ENCODE measurements at places on chromosomes 5 and 9. TPM values are rescaled to one million over a fixed set of nuclear protein-coding genes. Genes with fewer than 3 reads are reported as not detected.

The SCAI gene
- 13.1 TPM for polyA plus RNA-seq

The CAMSAP1 gene
- 8.2 TPM for polyA plus RNA-seq

The KLF9 gene
- polyA plus RNA-seq, result 0.58 TPM

DNA sequence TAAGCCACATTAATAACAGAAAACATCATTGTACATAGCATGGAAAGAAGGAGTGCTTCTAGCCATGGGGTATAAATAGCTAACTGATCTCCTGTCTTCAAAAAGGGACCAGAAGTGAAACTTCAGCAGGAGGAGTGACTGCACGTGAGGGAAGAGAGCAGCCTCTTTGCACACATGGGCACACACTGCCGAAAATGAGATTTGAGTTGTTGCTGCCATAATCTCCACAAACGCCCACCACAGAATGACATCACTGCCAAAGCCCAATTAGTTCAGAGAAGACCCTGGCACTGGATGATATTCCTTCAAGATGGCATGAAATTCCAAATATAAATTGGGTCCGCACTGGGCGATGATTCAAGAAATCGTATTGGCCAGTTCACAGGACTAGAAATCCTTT is 238.9 kb upstream of the NR4A3 start:
- H3K4me1 ChIP-seq, result no peaks in the 10 kb centered on the region
- no peaks in the 10 kb centered on the region for H3K36me3 ChIP-seq
- no peak overlapping the region for H3K27ac ChIP-seq
- no peak overlapping the region for H3K4me3 ChIP-seq
- no peaks in the 10 kb centered on the region for H3K27me3 ChIP-seq
- no peak for DNase-seq

DNA sequence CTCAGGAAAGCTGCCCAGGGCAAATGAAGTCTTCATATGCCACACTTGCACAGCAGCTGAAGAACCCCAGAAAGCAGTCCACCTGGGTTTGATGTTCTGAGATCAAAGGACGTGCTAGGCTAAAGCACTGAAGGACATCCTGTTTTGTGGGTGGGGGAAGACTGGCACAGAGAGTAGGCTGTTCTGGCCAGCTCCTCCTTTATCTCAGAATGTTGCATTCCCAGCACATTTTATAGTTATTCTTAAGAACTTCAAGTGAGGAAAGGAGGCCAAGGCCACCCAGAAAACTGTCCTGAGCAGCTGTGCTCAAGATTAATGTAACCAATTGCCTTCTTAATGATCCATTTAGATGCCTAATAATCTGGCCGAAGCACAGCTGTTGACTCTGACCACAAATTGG is 10.9 kb downstream of the SHOC1 start:
- no peaks in the 10 kb centered on the region for H3K36me3 ChIP-seq
- DNase-seq, result no peak
- no peak overlapping the region for H3K4me3 ChIP-seq
- no peak overlapping the region for H3K27ac ChIP-seq
- H3K4me1 ChIP-seq, result no peaks in the 10 kb centered on the region
- no peaks in the 10 kb centered on the region for H3K27me3 ChIP-seq

DNA sequence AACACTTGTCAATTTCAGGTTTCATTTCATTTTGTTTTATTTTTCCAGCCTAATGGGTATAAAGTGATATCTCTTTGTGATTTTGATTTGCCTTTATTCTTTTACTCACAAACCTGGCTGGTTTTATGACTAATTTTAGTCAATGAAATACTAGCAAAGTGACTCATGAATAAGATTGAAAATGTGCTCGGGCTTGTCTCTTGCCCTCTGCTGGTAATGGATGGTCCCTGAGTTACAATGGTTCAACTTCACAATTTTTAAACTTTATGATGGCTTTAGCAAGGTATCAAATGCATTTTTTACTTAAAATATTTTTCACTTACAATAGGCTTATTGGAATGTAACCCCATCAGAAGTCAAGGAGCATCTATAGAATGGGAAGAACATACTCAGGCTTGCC is 431.4 kb upstream of the CCNG1 start:
- H3K27me3 ChIP-seq, result no peaks in the 10 kb centered on the region
- H3K4me1 ChIP-seq, result no peaks in the 10 kb centered on the region
- no peaks in the 10 kb centered on the region for H3K36me3 ChIP-seq
- H3K4me3 ChIP-seq, result no peak overlapping the region
- no peak overlapping the region for H3K27ac ChIP-seq

- no peak for DNase-seq
- no peaks in the 10 kb centered on the region for H3K27me3 ChIP-seq
- H3K36me3 ChIP-seq, result no peaks in the 10 kb centered on the region
- H3K27ac ChIP-seq, result no peak overlapping the region
- no peaks in the 10 kb centered on the region for H3K4me1 ChIP-seq
These were observed 369.3 kb downstream of the BNC2 start for GRCh38 chr9:16501141-16501540.

DNA sequence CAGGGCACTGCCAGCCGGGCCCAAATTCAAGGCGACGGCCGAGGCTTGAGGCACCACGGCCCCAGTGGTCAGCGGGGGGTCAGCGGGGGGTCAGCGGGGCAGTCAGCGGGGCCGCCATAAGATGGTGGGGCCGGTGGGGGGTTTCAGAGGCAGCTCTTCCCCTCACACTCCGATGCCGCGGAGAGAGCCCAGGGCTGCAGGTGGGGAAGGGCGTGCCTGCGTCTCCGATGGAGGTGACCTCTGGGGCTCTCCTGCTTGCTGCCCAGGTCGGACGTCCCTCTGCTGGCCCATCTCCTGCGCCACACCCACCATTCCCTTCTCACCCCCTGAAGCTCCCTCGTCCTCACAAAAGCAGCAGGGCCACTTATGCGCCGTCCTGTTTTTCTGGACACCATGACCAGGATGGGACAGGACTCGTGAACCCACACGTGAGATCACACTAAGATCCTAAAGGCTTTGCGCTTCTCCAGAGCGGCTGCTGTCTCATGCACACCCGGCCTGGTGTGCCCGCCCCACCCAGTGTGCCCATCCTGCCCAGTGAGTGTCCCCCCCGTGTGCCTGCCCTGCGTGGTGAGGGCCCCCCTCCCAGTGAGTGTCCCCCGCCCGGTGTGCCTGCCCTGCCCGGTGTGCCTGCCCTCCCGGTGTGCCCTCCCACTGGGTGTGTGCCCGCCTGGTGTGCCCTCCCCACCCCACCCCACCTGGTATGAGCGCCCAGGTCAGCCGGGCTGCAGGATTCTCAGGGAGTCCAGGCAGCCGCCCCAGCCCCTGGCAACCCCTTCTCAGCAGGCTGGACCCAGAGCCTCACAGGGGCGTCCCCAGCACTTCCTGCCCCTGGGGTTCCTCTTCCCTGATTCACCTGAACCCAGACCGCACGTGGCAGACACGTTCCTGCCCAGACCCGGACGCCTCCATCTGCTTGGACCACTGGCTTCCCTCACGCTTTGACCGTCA is 48.7 kb upstream of the NKD2 start:
- H3K4me3 ChIP-seq, result no peak overlapping the region
- no peak for DNase-seq
- H3K4me1 ChIP-seq, result no peaks in the 10 kb centered on the region
- H3K27me3 ChIP-seq, result no peaks in the 10 kb centered on the region
- H3K36me3 ChIP-seq, result no peaks in the 10 kb centered on the region

DNA sequence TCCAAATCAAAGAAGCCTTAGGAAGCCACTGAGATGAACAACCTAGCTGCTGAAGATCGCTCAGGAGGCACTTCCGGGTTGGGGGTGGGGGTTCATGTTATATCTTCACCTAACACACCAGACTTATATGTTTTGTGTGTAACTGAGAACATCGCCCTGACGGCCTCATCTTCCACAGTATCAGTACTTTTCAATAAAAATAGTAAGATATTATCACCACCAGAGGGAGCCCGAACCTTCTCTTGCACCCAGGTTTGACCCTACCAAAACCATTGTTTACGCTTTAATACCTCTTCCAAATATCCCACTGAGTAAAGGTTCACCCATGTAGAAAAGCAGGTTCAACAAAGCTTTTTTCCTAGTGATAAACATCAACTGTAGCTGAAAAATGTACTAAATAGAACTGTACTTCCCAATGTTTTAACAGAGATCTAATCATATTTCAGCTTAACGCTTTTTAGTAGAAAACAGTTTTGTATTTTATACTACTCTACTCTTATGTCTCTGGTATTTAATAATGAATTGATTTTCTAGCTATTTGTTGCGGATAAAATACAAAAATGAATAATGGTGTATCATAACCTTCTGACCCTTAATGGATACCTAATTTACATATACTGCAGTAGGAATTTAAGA is 244.0 kb downstream of the EPB41L4A start:
- peaks cover 12% of the 10 kb centered on the region for H3K4me1 ChIP-seq
- H3K4me3 ChIP-seq, result no peak overlapping the region
- no peaks in the 10 kb centered on the region for H3K27me3 ChIP-seq
- peak; percentile 89 for DNase-seq

DNA sequence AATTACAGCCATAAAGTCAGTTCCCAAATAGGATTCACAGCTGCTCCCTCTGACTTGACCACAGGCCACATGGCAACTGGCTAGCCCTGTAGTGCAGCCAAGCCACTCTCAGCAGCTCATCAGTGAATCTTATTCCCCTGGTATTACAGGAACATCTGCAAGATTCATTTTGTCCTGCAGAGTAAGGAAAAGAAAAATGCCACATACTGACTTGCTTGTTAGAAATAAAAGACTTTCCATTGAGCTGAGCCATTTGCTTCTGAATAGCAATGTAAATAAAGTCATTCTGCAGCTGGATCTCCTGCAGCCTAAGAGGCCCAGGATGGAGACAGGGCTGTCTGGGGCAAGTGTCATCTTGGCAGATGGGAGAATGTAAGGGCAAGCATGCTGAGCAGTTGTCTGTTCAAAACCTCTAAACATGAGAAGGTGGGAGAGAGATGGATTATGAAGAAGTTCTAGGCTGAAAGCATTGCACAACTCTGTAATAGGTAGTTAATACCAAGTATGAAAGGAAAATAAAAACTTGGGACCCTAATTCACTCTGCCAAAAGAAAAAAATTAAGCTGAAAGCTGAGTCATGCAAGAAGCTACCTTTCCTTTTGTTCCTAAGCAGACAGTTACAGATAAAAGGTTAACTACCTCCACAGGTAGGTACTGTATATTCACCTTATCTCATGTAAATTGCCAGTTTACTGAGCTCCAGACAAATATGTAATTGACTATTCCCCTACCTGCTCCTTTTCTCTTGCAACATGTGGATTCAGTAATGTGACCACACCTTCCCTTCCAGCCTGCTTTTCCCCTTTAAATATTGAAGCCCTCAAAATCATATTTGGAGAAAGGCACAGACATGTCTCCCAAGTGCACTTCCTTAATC is 244.4 kb upstream of the RAI14 start:
- no peaks in the 10 kb centered on the region for H3K36me3 ChIP-seq
- peak overlapping the region; percentile 99 for H3K27ac ChIP-seq
- DNase-seq, result peak; percentile 87
- peak overlapping the region; percentile 14 for H3K4me3 ChIP-seq

All from GM23338 (cell line).